ENCODE measurements at places on chromosomes 2 and 18.

GRCh38 chr2:14804902-14805301, 172.4 kb downstream of the LRATD1 start:
- DNase-seq: no peak

- no peak for DNase-seq
Observed at GRCh38 chr18:54872681-54873080, 44.4 kb downstream of the RAB27B start.

DNA sequence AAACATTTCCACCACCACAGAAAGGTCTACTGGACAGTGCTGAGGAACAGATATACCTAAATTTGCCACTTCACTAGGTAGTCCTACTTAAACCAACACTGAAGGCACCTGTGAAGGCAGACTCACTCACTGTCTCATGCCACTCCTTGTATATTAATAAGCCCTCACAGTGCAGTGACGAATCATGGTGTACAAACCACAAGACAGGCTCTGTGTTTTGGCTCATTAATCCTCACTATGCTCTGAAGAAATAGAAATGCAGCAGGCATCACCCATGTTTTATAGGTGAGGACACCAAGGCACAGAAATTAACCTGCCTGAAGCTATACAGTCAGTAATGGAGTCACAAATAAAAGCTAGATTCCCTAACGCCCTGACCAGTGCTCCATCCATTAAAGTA, 44.3 kb downstream of the BARD1 start:
- no peak for DNase-seq

GRCh38 chr18:45386041-45386655, 229.1 kb upstream of the SLC14A2 start:
- no peak for DNase-seq

DNA sequence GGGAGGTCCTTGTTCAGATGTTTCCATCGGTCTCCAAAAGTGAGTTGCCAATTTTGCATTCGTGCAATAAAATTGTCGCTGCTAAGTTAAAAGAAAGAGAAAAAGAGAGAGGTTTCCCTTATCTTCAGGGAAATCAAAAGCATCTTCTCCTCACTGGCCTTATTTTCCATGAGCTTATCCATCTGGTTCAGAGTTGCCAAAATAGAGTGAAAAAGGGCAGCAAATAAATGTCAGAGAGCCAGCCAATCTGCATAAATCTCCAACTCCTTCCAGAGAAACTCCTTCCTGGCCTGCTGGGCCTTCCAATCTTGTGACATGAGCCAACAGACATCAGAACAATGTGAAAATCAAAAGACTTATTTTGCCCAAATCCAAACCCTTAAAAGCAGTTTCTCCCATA, 28.4 kb downstream of the PAX3 start:
- no peak for DNase-seq

GRCh38 chr2:219116776-219117646, 43.6 kb downstream of the NHEJ1 start:
- no peak for DNase-seq

DNA sequence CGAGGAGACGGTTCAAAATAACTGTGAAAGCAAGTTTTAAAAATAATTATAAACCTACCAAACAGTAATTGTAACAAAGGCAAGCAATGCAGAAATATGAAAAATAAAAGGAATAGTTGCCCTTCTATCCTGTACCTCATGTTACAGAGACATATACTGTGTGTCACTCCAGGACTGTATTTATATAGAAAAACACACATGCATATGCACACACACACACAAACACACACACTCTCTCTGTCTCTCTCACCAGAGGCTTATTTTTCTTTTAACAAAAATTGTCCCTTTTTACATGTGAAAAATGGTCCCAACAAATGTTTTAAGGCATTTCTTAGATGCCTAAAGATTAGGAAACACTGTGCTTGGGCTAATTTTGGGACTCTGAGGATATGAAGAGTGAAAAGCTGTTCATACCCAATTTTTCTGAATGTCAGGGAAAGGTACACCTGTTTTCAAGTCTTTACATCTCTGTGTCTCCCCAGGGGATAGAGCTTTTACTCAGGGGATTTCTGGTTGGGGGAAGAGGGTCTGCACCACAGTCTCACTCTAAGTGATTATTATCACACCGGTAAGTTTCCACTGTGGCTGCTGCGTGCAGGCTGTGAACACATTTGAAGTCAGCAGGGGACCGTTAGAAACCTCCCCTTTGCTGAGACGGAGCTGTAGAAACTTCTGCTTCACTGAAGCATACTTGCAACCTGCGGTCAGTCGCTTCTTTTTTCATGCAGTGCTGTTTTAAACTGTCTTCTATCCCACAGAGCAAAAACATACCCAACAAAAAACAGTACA, 51.4 kb upstream of the SPAG16 start:
- peak; percentile 23 for DNase-seq

GRCh38 chr2:228901531-228901930, 369.6 kb downstream of the PID1 start:
- no peak for DNase-seq

DNA sequence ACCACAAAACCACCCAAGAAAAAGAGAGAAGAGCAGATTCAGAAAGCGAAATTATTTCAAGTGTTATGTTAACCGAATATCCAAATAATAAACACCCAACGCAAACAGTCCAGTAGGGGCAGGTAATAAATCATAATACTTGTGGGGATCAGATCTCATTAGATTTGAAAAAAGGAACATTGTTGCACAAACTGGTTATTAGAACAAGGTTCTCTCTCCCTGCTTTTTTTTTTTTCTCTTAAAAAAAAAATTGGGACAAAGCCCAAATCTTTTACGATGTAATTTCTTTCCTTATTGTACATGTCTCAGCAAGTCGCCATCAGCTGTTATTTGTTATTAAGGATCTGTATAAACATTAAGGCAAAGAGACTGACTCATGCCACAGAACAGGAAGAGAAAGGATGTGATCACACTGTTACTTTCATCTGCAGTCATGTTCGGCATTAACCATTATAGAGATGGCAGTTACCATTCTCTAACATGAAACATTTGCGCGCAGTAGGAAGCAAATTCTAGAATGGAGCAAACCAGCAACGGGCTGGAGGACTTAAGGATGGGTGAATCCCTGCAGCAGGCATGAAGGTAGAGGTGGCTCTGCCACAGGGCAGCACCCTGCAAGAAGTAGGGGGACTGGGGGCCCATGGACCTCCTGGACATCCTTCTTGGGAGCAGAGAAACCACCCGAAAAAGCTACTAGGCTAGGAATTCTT, 42.0 kb downstream of the EPHA4 start:
- DNase-seq: no peak

DNA sequence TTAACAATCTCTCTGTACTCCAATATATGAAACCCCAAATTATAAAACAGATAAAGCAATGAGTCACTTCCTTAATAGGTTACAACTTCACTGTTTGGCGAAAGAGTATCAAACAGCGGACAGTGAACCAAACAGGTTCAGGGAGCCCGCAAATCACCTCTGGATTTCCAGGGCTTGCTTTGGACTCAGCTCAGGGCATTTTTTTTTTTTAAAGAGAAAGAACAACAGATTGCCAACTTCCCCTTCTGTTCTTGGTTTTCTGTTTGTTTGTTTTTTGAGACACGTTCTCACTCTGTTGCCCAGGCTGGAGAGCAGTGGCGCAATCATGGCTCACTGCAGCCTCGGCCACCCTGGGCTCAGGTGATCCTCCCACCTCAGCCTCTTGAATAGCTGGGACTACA, 52.7 kb downstream of the ABCB11 start:
- no peak for DNase-seq
